Stimulated activated CD8-positive, alpha-beta memory T cell treated with anti-CD3 and anti-CD28 coated beads, Interleukin-15, amount 100 ng/mL, for 4 hours (primary cell): ENCODE measurements at places on chromosomes 6 and 20.

GRCh38 chr6:65531533-65531932, 175.5 kb downstream of the EYS start:
- DNase-seq, result no peak

DNA sequence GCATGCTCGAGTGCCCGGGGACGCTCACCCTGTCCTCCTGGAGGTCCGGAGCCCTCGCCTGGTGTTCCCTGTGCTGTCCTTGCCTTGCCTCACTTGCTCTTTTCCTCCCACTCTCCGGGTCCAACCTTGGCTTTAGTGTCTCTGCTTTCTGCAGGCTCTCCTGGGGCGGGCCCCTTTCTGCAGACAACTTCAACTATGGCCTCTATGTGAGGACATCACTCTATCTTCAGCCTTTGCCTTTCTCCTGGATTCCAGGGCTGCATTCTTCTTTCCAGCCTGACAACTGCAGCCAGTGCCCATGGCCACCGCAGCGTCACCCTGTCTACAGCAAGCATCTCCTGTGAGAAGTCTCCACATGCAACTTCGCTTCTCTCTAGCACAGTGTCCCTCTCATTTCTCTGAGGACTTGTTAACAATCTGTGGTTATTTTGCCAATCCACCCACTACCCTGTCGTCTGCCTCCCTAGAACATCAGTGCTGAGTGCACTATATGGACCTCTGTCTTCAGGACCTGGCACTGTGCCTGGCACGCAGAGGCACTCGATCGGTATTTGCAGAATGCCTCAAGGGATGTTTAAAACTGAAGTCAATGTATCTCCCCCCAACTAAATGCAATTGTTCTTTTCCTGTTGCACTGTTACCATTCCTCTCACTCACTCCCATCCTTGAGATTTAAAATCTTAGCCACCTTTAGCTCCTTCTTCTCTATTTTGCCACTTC, 35.9 kb downstream of the FOXC1 start:
- no peak for DNase-seq

GRCh38 chr6:4510906-4511640, 265.1 kb upstream of the CDYL start:
- DNase-seq, result no peak

GRCh38 chr6:72975352-72975752, 249.9 kb downstream of the KHDC1L start:
- no peak for DNase-seq

DNA sequence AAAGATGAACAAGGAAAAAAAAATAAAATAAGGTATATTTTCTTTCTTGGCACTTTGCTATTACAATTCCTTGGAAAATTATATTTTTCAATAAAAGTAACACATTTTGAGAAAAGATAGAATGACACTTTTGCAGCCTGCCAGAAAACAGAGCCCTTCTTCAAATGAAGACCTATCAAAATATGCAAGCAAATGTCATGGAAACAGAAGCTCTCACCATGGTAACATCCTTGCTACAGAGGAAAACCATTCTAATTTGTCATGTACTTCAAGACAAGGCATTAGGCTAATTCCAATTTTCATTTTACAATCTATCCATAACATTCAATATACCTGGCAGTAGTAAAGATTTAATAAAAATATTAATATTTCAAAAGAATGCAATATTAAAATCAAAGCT, 177.9 kb downstream of the RNGTT start:
- DNase-seq, result no peak

DNA sequence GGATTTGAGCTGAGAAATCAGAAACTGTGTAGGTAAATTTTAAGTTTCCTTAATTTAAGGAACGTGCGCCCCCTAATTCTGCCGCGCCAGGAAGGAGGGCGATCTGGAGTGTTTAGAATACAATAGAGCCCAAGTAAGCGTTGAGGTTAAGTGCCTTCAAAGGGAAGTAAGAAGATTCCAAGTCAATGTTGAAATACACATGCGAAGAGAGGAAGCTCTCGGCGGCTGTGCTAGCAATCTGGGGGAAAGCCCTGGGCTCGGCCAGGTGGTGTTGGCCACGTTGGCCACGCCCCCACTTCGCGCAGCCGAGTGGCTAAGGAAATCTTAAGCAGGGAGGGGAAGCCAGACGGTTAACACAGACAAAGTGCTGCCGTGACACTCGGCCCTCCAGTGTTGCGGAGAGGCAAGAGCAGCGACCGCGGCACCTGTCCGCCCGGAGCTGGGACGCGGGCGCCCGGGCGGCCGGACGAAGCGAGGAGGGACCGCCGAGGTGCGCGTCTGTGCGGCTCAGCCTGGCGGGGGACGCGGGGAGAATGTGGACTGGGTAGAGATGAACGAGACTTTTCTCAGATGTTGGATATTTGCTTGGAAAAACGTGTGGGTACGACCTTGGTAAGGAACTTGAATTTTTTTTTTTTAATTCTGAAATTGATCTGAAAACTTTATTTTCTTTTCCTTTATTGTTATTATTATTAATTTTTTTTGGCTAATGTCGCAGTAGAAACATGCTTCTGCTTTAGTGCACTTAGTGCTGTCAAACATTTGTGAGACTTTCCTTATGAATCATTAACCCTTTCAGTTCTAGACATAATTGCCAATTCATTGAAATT, at the start of gene PRDM1:
Gene PRDM1 (plus strand): TSS at position 353 of the 830 bp plus-strand sequence. CDS start 218 bp downstream, at position 571.
- peak; percentile 55 for DNase-seq

DNA sequence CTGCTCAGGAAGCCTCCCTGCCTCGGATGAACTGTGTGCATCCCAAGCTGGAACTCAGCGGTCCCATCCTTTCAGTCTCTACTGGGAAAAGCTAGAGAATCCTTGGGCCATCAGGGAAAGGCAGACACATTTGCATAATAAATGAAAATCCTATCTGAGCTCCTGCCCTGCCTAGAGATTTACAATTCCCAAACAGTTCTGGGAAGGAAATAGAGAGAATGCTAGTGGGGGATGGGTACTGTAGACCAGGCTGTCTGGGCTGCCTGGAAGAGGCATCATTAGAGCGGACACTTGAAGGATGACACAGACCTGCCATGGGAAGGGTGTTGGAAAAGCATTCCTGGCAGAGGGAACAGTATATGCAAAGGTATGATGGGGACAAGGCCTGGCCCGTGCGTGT, 44.3 kb downstream of the TFAP2C start:
- no peak for DNase-seq

DNA sequence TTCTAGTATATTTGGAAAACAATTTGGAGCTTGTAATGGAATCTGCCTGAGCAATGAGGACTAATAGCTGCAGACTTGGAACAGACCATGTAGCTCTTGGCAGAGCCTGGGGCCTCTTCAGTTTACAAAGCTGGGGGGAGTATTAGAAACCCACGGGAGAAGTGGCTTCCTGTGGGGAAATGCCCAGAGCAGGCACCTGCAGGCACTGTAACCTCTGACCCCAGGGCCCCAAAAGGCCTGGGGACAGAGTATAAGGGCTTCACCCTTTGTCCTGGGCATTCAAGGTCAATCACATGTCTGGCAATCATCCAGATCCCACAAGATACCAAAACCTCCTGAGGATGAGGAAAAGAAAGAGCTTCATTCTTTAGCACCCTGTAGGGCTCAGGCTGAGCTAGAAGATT, 19.4 kb downstream of the PKIG start:
- DNase-seq, result no peak

- DNase-seq, result no peak
Measured at GRCh38 chr6:98970469-98970868, 22.7 kb upstream of the FBXL4 start.

DNA sequence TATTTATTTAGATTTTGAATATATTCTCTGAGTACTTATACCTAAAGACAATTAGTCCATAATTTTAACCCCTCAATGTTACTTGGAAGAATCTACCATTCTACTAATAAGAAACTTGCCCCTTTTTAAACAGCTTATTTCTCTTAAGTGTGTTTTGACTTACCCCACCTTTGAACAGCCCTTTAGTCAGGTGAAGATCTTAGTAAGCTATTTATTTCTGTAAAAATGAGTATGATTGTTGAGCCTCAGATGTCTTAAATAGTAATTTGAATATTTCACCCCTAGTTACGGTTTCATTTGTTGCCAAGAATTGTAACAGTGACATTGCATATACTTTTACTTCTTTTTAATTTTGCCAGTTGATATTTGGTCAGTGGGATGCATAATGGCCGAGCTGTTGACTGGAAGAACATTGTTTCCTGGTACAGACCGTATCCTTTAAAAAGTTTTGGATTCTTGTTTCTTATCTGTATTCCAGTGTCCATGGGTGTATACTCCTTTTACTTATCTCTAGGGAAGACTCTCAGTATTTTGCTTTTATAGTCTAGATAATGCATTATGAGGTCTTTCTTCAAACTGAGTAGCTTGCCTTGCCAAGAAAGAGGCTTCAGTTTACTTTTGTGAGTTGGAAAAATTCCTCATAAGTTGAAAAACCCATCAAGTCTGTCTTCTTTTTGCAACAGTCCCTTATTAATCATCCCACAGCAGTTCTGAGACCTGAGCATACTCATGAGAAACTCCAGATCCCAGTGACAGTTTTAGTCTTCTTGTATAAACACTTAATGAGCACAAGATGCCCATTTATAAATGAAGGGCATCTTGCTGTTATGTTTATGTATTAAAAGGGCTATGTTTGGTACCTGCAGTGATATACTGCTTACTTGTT, 48.8 kb downstream of the MAPK14 start:
- no peak for DNase-seq
